RPMI7951 (cell line): ENCODE measurements at places on chromosomes 3 and 15. TPM values are rescaled to one million over a fixed set of nuclear protein-coding genes. Genes with fewer than 3 reads are reported as not detected.

DNA sequence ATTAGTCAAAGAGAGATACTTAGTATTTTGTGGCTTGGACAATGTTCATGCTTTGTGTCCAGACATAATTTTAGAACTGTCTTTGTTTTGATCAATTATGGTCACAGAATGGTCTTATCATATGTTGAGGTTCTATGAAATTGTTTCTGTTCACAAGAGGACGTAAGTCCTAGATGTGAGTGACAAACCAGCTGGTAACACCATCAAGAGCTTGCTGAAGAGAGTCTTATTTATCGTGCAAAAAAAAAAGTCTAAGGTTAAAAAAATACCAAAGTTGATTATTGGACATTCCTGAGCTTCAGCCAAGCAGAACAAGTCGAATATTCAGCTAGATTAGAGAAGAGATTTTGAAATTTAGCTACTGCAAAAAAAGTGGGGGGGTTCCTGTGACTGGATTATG lies 495.9 kb upstream of the NAALADL2 start:
- no peak for DNase-seq

DNA sequence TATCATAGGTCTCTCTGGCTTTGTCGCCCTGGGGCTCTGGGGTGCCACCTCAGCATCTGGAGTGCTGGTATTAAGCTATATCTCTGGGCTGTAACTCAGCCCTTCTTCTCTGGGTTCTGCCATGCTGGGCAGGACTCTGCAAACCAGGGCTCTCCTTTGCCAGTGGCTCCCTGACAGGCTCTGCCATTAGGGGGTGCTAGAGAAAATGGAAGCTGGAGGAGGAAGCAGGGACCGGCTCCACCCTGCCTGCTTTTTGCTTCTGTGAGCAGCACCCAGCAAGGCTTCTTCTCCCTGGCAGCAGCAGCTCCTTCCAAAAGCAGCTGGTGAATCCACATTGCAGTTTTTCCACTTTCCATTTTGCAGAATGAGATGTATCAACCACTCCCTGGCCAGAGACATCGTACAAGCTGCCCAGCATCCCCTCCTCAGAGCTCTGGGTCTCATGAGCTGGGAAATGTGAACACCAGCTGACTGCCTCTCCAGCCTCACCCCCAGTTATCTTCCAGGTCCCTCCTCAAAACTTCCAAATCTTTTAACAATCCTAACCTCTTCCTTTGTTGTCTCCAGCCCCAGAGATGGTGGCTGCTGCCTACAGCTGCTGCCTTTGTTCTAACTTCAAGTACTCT lies 165.0 kb downstream of the ABHD5 start:
- DNase-seq, result peak; percentile 78

DNA sequence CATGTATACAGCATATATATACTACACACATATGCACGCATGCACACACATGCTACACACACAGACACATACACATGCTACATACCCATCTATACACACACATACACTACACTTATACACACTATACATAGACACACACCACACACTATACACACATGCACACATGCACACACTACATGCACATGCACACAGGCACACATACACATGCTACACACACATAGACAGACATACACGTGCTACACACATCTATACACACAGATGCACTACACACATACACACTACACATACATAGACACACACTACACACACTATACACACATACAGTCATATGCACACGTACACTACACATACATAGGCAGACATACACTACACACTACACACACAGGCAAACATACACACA lies 51.2 kb upstream of the PRR20G start:
- DNase-seq, result no peak

DNA sequence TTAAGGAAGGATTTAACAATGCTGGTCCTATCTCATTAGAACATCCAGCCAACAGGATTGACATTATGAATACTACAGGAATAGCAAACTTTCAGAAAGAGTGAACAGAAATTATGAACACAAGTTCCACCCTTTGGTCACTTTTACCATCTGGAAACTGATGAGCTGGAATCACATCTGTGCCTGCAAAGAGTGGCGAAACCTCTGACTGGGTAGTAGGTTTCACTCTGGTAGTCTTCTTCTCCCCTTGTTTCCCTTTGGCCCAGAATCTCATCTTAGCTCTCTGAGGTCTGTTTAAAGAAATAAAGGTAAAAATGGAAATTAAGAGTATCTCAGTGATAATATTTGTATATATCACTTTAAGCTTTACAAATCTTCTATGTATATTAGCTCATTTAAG lies 73.1 kb downstream of the NR2E3 start:
- no peak for DNase-seq

DNA sequence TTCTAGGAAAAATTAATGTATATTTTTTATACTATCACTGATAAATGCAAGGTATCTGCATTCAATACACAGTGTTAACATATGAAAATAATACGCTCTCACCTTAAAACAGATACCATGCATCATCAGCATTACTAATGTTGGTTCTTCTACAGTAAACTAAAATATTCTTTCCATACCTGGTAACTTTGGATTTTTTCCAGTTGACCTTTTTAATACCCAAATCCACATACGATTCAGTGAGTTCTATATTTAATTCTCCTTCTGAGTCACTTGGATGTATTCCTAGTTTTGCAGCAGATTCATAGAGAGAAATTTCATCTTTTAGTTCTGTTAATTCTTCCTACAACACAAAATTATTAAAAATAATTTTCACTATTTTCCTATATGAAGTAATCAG lies 29.9 kb downstream of the CEP152 start:
- DNase-seq, result no peak

- no peak for DNase-seq
Measured at GRCh38 chr3:184375747-184376461, 2.1 kb downstream of the THPO start.

DNA sequence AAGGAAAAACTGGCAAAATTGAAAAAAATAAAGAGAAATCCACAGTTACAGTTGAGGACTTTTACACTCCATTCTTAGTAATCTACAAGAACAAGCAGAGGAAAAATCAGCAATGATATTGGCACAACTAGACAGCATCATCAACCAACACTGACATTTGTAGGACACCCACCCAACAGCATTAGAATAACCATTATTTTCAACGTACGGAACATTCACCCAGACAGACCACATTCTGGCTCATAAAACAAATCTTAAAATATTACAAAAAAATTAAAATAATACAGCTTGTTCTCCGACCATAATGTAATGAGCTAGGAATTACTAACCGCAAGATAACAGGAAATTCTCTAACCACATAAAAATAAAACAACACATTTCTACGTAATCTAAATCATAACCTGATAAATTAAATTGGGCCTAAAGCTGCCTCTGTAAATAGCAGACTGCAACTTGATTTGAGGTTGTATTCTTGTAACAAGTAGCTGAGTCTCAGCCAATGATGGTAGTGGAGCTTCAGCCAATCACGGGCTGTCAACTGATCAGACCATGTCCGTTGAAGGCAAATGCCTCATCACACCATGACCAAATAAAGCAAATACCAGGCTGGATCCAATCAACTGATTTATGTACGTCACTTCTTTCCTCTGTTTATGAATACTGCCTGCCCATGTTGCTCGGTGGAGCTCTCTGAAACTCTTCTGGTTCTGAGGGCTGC lies 9.2 kb downstream of the PLSCR4 start:
- no peak for DNase-seq

DNA sequence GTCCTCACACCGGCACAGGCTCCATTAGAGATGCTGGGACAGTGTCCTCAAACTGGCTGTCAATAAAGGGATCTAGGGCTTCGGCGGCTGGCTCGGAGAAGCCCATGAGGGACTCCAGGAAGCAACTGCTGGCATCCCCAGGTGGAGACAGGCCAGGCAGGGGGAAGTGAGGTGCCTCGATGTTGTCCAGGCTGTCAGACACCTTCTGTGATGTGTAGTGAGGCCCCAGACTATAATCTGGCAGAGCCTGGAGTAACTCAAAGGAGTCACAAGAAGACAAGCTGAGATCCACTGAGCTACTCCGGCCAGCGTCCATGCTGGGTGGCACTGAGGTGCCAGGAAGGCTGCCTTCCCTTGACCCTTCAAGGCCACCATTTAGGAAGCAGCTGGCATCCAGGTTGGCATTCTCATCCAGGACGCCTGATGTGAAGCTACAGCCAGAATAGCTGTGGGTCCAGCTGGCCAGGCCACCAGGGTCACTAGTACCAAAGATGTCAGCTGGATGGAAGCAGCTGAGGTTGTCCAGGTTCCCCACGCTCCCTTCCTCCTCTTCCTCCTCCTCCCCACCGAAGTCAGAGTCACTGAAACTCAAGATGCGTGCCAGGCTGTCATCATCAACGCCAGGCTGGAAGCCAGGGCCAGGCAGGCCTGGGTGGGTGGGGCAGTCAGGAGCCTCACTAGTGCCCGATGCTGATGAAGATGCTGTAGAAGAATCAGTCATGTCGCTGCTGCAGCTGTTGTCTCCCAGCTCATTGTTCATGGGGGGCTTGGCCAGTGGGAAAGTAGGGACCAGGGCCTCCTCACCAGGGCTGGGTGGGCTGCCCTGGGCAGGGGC lies 10.1 kb downstream of the CSRNP1 start:
- DNase-seq, result no peak

GRCh38 chr3:27511724-27512422 lies 27.7 kb upstream of the SLC4A7 start:
- no peak for DNase-seq

DNA sequence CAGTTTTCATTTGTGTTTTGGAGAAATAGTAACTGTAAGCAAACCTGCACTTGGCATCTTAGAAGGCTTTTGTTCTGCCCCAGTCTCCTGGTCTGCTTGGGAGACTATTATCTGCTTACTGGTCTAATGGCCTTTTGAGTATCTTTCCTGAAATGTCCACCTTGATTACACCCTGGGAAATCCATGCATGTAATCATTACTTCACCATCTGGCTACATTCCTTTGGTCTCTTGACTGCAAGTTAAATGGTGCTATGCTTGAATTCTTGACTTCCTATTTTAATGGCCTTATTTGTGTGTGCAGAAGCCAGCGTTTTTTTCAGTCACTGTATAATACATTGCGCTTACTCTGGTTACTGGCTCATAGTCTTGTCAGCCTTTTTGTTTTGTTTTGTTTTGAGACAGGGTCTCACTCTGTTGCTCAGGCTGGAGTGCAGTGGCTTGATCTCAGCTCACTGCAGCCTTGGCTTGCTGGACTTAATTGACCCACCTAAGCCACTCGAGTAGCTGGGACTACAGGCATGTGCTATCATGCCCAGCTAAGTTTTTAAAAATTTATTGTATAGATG lies 30.0 kb downstream of the CHD2 start:
- DNase-seq, result peak; percentile 30

GRCh38 chr3:100782906-100783305 lies 73.6 kb downstream of the TFG start:
- DNase-seq, result peak; percentile 31

GRCh38 chr3:69204315-69204957 lies 82.0 kb upstream of the LMOD3 start:
- DNase-seq, result no peak

DNA sequence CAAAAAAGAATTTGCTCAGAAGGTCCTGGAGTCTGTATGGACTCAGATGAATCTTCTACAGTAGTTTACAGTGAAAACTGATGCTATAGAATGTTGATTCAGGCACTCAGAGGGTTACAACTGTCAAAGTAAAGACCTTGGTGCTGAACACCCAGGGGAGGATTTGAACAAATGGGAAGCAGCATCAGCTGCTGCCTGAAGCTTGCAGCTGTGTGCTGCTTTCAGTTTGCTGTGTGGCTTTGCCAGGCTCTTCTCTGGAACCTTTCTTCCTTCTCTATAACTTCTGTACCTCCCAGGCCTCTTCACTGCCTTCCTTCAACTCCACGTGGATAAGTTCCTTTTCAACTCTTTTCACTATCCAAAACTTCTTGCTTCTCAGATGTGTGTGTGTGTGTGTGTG lies 214.2 kb downstream of the GRM7 start:
- no peak for DNase-seq

DNA sequence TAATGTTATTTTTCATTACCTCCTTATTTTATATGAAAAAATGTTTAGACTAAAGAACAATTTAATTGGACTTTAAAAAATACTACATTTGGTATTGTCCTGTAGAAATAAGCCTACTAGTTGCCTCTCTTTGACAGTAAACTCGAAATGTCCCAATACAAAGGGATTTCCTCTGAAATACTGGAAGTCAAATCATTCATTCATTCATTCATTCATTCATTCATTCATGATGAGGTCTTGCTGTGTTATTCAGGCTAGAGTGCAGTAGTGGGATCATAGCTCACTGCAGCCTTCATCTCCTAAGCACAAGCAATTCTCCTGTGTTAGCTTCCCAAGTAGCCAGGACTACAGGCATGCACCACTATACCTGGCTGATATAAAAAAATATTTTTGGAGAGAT lies 50.6 kb upstream of the PYGO1 start:
- no peak for DNase-seq

- peak; percentile 50 for DNase-seq
Measured at GRCh38 chr3:128484404-128485281, 8.4 kb downstream of the GATA2 start.

DNA sequence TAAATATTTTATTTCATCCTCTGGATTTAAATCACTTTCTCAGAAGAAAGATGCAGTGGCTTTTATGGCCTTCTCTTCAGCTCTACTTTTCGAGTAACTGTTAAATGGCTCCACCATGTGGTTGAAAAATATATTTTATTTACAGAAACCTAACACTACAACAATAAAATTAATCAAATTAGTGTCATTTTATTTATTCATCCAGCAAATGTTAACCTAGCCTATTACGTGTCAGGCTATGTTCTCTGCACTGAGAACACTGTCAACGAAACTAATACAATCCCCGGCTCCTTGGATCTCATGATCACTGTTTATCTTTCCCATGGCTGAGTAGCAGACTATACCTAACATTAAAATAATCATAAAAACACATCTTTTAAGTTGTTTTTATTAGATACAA lies 148.0 kb upstream of the OSTN start:
- peak; percentile 31 for DNase-seq

DNA sequence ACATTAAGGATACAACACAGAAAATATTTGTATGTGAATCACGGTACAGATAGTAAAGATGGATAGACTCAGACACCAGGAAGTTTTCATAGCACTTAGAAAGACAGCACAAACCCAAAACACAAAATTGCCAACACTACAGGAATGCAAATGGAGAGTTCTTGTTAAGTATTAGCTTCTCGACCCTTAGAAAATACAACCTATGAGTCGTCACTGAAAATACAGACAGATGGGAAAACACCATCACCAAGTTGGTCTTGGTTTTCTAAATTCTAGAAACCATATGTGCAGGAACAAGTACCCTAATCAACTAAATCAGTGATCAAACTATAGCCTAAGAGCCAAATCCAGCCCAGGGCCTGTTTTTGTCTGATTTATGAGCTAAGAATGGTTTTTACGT lies 50.7 kb downstream of the PEAK1 start:
- DNase-seq, result no peak

Gene GADL1
- not detected in 2 replicates for total RNA-seq

Gene SLC24A5
- total RNA-seq, result 0.29 TPM in 1 of 2 replicates, not detected in the other

Gene AEN
- total RNA-seq, result 11.3 and 15.6 TPM in 2 replicates

Gene SI
- total RNA-seq, result not detected in 2 replicates

Gene ECE2
- not detected in 2 replicates for total RNA-seq

Gene SLC6A11
- not detected in 2 replicates for total RNA-seq

Gene KIF23
- total RNA-seq, result 134 and 151 TPM in 2 replicates

Gene SCN11A
- total RNA-seq, result not detected in 2 replicates
